ENCODE measurements at places on chromosomes 11 and 22.

DNA sequence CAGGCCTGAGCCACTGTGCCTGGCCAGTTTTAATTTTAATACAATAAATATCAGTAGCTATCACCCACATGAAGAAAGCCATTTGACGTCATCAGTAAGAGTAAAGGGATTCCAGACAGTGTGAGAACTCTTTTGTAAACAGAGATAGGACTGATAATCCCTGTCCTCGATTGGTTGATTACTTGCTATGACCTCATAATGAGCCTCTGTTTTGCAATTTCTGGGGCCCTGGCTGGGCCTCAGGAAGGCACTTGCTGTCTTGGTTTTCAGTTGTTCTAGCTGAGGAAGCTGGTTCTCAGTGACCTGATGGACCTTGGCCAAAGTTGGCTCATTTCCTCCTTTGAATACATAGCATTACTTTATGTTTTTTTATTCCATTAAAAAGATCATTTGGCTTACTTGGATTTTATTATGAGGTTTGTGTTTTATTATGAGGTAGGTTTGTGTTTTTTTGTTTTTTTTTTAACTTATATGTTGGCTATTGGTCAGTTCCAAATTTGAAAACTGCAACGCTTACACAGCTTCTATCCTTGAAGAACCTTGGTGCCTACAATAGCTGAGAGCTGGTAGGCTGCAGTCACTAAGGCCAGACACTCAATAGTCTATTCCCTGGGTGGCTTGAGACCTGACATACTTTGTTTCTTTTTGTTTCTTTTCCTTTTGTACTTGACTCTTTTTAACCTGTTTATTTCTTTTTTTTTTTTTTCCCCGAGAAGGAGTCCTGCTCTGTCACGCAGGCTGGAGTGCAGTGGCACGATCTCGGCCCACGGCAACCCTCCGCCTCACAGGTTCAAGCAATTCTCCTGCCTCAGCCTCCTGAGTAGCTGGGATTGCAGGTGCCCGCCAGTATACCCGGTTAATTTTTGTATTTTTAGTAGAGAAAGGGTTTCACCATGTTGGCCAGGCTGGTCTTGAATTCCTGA lies 20.0 kb downstream of the MARK2 start:
- no peak for DNase-seq

GRCh38 chr11:86181379-86181778 lies 63.2 kb upstream of the EED start:
- DNase-seq: no peak

- DNase-seq: peak; percentile 76
Observed at GRCh38 chr11:128365044-128365443, 222.3 kb downstream of the ETS1 start.

- DNase-seq: no peak
Observed at GRCh38 chr11:3035333-3035732, 21.9 kb downstream of the CARS1 start.

GRCh38 chr22:45261407-45262088 lies 20.9 kb upstream of the KIAA0930 start:
- no peak for DNase-seq

DNA sequence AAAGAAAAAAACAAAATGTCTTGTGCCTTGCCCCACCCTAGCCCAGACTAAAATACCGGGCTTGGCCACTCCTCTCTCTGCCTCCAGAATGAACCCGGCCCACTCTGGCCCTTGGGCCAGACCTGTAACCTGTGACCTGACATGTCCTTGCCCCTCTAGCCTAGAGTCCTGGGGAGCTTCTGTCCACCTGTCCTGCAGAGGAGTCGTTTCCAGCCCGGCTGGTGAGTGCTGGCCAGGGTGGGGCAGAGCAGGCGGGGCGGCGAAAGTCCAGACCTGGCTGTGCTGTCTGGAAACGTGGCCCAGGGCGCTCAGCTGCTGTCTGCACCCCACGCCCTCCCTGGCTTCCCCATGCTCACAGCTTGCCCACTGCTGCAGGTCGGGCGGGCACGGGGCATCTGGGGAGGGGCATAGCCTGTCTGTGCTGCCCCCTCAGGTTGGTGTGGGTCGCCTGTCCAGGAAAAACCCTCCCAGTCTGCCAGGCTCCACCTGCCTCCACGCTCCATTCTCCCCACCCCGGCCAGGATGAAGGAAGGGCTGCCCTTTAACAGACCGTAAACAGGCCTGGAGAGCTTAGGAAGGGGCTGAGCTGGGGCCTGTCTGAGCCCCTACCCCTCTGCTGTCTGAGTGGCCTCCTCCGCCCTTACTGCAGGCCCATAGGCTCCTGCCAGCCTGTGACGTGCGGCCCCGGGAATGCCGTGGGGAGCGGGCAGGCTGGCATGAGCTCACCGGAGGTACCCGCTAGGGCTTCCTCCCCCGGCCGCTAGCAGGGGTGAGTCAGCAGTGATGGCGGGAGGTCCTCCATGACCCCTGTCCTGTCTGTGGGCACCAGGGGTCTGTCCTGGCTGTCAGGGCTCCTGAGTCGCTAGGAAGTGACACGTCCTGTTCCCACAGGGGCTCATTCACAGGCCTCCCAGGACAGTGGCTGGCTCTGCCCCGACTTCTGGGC lies 1.9 kb downstream of the CD151 start:
- peak; percentile 96 for DNase-seq

- no peak for DNase-seq
Observed at GRCh38 chr22:42272431-42272999, 2.1 kb upstream of the TCF20 start.

- peak; percentile 93 for DNase-seq
Observed at GRCh38 chr11:45178890-45179671, 32.6 kb downstream of the PRDM11 start.

DNA sequence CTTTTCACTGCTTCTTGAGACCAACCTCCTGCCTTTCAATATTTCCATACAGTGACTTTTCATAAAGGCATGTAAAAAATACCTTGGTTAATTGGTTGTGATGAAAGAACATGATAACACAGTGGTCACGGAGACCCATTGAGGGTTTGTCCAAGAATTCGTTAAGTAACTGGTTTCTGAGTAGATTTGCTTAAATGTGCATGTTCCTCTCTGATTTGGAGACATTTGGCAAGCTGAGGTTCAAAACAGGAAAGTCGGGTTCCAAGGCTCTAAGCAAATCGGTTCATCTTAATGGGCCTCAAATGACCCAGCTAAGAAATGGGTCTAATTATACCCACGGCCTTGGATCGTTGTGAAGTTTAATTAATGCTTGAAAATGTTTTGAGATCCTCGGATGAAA lies 36.9 kb upstream of the CCND1 start:
- no peak for DNase-seq

GRCh38 chr11:9887472-9887871 lies 223.6 kb downstream of the SWAP70 start:
- DNase-seq: no peak

- DNase-seq: no peak
Observed at GRCh38 chr22:45649809-45650208, 21.8 kb upstream of the ATXN10 start.

DNA sequence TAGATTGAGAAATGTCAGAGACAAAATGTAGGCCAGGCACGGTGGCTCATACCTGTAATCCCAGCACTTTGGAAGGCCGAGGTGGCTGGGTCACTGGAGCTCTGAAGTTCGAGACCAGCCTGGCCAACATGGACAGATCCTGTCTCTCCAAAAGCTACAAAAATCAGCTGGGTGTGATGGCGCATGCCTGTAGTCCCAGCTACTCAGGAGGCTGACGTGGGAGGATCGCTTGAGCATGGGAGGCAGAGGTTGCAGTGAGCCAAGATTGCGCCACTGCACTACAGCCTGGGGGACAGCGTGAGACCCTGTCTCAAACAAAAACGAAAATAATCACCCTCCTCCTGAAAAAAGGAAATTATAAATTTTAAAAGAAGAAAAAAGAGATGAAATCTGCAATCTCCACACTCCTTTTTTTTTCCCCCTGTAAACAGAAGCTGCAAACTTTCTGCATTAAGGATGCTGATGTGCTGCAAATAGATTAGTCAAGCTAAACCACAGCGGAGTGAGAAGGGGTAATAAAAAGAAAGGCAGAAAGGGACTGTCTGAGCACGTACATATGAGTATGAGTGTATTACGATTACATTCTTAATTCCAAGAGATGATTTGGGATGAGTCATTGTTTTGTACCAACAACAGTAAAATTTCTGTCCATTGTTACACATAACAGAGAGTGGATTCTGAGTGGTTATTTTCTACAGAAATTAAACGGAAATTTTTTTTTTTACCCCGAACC lies 87.3 kb downstream of the SIK3 start:
- peak; percentile 94 for DNase-seq

DNA sequence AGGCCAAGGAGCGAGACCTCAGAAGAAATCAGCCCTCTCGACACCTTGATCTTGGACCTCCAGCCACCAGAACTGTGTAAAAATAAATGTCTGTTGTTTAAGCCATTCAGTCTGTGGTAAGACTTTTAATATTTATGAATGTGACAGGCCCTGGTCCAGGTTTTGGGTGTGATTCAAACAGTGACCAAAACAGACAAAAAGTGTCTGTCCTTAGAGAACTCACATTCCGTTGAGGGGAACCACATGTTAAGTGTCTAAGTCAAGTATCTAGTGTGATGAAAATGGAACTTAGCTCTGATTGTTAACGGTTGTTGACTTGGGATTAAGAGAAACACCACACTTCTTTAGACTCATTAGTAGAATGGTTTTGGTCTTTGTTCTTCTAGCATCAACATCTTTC lies 22.2 kb downstream of the ATXN10 start:
- no peak for DNase-seq

GRCh38 chr11:68118706-68119448 lies 2.3 kb downstream of the CHKA start:
- DNase-seq: no peak

- peak; percentile 50 for DNase-seq
Observed at GRCh38 chr11:58914821-58915543, 24.3 kb upstream of the GLYATL1 start.

DNA sequence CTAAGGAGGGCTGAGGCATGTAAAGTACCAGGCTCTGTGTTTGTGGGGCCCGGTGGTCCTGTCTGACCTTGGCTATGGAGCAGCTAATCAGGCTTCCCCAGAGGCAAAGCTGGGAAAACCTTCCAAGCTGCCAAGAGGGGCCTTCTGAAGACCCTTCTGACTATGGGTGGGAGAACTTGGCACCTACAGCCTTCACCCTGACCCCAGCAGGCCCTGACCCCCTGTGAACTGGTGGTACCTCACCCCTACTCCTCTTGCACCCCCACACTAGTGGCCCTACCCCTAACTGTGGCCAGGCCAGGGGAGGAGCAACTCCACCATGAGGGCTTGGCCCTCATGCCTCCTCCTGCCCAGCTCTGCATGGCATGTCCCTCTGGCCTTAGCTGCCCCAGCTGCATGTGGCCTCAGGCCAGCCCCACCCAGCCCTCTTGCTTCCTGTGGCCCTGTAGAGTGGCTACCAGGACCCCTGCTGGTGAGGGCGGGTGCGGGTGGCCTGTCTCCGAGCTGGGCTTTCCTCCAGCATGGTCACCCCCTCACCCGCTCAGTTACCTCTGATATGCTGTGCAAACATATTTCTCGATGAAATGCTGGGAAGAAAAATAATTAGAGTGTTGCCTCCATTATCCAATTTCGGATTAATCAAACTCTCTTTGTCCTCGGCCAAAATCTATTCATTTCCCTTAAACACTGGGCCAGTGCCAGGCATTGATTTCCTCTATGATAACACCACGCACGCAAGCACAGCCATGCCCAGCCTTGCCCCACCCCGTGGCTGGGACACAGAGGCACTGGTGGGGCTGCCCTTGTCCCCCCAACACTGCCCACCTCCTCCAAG lies 7.5 kb downstream of the GNAZ start:
- DNase-seq: no peak

- peak; percentile 37 for DNase-seq
Observed at GRCh38 chr11:66846671-66847091, 3.4 kb downstream of the RCE1 start.

DNA sequence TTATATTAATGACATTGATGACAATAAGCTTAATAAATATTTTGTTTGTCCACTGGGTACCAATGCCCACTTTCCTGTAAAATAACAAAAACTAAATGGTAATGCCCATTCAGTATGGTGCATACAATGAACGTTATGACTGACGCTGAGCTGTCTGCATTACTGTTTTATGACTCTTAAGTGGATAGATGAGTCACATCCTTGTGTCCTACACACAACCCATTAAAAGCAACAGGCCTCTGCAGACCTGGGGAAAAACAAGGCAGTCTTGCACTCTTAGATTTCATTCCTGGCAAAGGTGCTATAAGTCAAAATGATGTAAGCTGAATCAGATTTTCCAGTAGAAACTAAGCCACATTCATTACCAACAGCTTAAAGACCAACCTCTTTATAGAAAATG lies 176.3 kb upstream of the TMEM45B start:
- peak; percentile 99 for DNase-seq

DNA sequence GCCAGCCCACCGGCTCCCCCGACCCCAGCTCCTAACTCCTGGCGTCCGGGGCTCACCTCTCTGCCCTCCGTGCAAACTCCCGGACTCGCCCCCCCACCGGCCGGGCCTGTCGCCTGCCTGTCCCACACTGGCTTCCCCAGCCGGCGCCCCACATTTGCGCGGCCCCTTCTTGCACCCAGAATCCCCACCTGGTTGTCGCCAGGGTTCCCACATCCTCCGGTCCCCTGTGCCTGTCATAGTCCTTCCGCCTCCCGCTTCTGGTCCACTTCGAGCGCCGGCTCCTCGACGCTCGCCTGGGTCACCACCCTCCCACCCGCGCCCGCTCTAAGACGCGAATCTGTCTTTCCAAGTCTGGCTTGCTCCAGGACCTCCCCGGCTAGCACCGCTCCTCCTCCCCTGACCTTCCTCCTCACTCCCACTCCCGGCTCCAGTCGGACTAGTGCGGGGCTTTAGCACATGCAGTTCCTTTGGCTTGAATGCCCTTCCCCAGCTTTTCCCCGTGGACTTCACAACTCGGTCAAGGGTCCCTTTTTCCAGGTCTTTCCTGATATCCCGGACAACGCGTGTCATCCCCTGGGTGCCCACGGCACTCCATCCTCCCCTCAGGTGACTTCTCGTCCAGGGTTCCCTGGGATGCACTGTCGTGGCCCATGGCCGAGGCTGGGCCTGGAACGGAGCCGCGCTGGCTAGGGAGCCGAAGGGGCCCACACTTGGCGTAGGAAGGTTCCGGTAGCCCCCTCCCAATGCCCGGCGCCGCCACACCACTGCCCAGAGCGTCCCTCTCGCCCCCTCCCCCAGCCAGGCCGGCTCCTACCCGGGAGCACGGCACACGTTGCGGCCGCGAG lies 635 bp downstream of the SCARF2 start:
- no peak for DNase-seq

DNA sequence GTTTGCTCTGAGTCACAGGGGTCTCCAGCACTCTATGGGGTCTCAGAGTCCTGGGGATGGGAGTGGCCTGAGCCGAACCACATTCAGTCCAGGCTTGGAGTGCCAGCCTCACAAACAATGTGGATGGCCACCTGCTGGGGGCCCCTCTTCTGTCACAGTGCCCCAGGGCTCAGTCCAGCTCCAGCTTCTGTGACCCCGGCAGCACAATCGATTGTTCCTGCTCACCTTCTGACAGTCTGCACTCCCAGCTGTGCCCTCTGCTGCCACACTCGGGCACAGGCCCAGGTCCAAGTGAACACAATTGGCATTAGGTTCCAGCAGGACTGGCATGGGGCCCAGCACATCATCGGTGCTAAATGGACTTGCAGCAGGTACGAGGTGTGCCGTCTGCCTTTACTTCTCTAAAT lies 84.8 kb downstream of the TP53I11 start:
- DNase-seq: no peak

Measured in epithelial cell of esophagus (primary cell).